ENCODE measurements at places on chromosomes 11 and 22.
A peak's percentile ranks its signal among the peaks of the same experiment; 100 is the strongest.

DNA sequence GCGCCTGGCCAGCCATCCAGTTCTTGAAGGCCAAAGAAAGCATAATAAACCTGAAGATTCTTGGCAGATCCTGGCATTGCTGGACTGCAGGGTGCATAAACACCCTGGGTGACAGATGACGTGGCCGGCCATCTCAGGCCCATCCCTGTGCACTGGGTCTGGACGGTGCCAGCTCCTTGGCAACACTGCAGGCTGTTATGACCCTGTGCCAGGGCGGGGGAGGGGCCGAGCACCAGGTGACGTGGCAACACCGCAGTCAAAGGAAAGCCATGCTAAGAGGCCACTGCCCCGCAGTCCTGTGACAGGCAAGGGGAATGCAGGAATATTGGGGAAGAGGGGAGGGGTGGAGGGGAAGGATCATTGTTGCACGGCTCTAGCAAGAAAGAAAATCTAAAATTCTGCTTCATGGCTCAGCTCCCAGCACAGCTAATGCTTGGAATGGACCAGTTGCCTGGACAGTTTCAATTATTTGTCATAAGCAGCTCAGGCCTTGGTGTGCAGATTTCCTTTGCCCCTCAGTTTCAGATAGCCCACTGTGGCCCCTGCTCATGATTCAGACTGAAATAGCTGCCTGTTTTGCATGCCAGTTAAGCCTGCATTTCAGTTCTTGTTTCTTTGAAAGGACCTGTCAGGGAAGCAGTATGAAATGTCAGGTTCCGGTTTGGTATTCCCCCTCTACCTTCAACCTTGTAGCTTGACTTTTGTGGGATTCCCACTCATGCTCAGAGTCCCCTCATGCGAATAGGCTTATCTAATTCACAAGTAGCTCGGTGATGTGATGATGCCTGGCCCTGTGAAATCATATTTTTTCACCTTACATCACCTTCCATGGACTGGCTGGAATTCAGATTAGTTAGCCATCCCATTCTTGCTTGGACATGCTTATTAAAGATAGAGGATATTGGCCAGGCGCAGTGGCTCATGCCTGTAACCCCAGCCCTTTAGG is 29.7 kb upstream of the DDX6 start:
- DNase-seq, result peak; percentile 52

DNA sequence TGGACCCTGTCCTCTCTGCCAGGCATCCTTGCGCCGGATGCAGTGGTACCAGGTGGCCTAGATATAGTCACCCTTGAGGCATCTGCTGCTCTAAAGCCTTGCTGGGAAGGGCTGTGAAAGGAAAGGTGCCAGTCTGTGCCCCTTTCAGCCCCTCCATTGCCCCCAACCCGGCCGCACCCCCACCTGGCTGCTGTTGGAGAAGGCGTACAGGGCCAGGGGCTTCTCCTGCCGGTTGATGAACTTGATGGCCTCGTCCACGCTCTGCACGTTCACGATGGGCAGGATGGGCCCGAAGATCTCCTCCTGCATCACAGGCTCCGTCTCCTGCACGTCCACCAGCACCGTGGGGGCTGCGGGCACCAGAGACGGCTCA is 10.2 kb downstream of the ALDH3B2 start:
- no peak for DNase-seq

DNA sequence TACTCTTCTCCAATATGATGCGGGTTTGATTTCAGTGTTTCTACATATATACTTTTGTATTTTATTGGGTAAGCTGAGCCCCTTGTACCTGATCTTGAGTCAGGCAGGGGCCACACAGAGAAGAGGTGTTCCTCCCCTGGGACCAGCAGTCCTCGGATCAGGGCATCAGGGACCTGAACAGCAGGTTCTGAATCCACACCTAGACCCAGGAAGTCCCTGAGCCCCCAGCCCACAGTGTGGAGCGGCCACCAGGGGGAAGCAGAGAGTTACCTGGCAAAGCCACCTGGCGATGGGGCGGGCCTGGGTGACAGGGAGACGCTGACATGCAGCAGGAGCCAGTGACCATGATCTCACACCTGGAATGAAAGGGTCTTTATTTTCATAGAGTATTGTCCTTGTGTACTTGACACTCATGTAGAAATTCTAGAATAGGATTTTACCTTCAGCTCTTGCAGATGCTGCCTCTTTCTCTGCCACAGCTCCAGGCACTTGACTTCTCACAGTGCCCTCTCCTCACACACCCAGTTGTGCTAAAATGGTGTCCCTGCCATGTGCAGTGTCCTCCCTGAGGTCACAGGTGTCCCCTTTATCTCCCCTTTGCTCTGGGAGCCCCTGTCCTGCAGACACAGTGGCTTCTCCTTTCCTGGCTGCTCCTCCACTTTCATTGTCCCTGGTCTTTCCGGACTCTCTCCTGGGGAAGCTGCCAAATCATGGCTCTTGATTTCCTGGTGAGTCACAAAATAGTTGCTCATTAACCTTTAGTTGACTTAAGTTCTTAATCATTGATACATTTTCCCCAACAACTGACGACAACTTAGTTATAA is 48.5 kb downstream of the GGTLC2 start:
- no peak for DNase-seq

GRCh38 chr11:114057147-114057546 is 2.4 kb upstream of the ZBTB16 start:
- DNase-seq, result no peak

GRCh38 chr11:94664346-94664745 is 97.2 kb downstream of the PIWIL4 start:
- DNase-seq, result no peak

- DNase-seq, result no peak
Observed at GRCh38 chr11:95487391-95487790, 256.4 kb upstream of the SESN3 start.
